ENCODE measurements at places on chromosomes 5 and 9.

- no peak for DNase-seq
Measured at GRCh38 chr5:34028349-34028748, 14.7 kb downstream of the C1QTNF3 start.

- no peak for DNase-seq
Measured at GRCh38 chr5:149206524-149207141, 65.0 kb upstream of the AFAP1L1 start.

- peak; percentile 51 for DNase-seq
Measured at GRCh38 chr5:60687927-60688720, 11.8 kb downstream of the DEPDC1B start.

DNA sequence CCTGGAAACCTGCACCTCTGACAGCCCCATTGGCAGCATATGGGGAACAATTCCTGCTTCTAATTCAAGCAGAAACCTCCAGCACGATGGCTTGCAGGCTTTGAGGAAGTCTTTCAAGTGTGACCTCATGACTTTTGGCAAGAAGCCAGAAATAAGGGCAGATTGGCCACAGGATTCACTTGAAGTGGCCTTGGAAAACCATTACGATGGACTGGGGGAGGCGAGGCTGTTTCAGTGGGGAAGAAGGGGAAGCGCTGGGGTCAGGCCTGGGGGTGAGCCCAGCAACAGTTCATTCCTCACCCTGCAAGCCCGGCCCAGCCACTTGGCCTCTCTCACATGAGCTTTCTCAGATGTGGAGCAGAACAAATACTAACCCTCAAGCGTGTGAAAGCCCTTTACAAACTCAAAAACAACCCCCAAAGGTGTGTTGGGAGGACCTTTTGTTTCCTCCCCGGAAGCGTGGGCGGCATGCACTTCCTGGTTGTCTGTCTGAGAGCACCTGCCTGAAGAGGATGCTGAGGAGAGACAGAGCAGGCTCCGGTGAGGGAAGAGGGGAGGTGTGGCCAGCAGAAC lies 26.9 kb upstream of the EEIG1 start:
- peak; percentile 53 for DNase-seq

- no peak for DNase-seq
Measured at GRCh38 chr5:96143450-96143849, 181.8 kb upstream of the ELL2 start.

- no peak for DNase-seq
Measured at GRCh38 chr5:25516141-25516540, 871.4 kb upstream of the CDH10 start.

DNA sequence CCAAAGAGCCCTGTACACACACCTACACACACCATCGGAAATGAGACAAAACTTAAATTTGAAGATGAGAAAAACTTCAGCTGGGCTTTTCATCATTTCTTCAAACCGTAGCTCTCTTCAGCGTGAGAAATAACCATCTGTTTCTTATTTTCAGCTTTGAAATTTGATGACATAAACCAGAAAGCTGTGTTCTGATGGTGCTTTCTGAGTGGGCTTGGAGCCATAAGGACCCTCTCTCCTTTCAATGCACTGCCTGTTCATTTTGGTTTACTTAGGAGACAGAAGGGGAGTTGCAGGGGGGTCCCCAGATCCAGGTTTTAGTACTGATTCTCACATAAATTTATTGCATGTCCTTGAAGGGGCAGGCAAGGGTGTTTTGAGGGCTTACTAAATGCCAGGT lies 9.5 kb downstream of the FBXO10 start:
- DNase-seq = no peak

DNA sequence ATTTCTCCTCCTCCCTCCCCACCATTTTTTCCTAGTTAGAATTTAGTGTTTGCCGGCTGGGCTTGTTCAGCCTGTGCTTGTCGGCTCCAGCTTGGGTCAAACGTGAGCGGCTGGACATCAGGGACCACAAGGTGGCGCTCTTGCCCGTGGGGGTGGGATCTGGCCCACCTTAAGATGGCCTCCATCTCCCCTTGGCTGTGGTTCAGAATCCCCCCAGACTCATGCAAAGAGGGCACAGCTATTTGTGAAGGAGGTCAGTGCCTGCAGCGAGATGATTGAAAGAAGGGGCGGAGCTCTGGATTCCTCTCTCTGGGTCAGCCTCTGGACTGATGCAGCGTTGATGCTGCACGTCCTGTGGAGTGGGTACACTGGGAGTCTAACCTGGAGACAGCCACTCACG lies 283.3 kb upstream of the TUT7 start:
- DNase-seq = no peak

DNA sequence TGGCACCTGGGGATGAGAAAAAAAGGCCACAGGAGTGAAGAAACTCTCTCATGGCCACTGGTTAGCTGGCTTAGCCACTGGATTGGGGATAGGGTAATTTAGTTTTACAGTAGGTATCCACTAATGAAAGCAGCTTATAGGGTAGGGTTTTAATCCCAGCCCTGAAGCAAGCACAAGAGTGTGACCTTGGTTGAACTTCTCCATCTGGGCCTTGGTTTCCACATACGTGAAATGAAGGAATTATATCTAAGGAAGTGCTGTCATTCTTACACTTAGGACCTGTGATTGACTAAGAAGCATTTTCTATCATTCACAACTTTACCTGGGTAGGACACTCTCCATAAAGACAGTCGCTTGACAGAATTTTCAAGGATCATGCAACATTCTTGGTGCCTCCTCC lies 49.6 kb downstream of the FAT2 start:
- DNase-seq = no peak

- DNase-seq = peak; percentile 47
Measured at GRCh38 chr5:88660947-88661805, 221.8 kb downstream of the MEF2C start.

- DNase-seq = no peak
Measured at GRCh38 chr9:1492156-1492555, 442.0 kb downstream of the DMRT2 start.

DNA sequence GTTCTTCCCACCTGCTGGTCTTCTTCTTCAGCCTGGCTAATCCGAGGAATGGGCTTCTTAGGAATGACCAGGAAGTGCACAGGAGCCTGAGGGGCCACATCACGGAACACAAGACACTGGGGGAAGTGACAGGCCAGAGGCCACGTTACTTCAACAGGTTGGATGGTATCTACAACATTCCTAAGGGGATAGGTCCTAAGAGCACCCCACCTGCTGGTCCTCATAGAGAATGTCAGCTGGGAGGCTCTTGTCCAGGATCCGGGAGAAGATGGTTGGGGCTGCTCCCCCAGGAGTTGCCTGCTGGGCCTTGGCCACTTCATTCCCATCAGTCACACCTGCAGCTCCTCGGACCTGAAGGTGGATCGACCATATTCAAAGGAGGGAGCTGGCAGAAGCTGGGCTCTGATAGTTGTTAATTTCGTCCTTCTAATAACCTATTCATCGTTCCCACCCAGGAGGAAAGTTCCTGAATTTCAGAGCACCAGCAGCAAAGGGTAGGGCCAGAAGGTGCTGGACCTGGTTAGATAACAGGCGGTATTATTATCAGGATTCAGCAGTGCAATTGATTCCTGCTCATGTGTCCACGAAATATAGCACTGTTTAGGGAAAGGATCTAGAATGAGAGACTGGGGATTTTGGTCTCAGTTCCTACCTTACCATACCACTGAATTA lies 1.3 kb downstream of the HINT2 start:
- peak; percentile 21 for DNase-seq

- no peak for DNase-seq
Measured at GRCh38 chr9:114513055-114513958, 8.0 kb upstream of the WHRN start.

- DNase-seq = peak; percentile 31
Measured at GRCh38 chr5:35926389-35927051, 11.9 kb downstream of the CAPSL start.

DNA sequence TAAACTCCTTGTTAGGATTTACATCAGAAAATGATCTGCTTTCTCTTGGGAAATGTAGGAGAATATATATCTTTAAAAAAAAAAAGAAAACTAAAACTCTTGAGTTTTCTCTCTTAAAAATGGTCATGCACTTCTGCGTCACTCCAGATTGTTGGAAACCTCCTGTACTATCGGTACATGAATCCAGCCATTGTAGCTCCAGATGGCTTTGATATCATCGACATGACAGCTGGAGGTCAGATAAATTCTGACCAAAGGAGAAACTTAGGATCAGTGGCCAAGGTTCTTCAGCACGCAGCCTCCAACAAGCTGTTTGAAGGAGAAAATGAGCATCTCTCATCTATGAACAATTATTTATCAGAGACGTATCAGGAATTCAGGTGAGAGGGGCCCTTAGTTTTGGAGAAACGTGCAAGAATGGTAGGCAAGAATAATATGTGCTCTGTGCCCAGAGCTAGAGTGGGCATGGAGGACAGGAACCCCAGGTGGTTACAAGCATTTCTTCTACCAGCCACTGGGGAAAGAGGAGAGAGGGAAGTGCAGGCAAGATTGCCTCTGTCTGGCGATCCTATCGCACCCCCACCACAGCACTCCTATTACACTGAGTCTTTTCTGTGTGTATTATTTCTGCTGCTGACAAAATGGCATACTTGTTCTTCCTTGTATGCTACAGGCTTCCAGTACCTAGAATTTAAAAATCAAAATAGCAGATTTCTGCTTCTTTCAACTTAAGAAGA lies 41.4 kb upstream of the F2R start:
- DNase-seq = no peak

DNA sequence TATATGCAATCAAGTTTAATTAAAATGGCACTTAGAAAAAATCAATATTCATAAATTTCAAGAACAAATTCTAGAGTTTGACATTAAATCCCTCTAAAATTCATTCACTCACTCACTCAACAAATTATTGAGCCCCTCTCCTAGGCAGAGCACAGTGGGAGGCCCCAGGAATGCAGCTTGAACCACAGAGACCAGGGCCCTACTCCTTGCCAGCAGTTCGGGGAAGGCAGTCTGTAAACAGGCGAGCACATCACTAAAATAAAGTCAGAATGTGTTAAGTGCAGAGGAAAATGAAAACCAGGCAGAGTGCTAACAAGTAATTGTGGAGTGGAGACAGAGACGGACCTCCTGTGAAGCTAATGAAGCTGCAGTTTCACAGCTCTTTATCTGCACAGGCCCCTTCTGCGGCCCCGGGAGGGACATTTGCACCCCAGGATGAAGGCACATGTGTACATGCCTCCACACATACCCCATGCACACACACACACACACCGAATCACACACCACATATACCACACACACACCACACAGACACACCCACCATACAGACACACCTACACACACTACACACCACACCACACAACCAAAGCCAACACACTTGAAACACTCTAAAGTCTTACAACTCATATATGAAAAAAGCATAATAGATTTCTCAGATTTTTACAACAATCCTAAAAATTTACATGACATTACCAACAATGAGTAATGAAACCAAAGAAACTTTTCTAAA lies 40.5 kb downstream of the BHMT start:
- no peak for DNase-seq

GRCh38 chr9:33677961-33678360 lies 117.4 kb upstream of the PRSS3 start:
- DNase-seq = no peak

DNA sequence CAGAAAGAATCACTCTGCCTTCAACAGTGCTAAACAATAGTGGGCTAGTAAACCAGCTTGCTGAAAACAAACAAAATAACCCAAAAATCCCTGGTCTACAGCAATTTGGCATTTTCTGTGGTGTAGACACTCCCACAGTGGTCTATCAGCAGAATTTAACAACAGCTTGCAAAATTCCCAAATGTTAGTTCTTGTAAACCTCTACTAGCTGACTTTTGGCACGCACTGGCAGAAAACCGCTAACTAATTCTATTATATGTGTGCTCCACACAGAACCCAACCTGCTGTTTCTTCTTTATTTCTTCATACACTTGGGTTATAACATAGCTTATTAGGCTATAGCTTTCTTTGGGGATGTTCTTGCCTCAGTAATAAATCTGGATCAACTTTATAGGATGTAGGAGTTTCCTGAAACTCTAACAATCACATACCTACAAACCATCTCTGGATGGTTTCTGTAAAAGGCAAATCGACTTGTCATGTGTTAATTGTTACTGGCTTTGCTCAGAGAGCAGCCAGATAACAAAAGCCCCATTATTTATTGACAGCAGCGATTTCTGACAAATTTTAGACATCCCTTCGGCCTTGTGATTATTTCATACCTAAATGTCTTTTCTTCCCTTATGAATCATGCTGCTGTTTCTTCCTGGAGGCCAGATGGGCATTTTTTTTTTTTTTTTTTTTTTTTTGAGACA lies 82.7 kb upstream of the NAA35 start:
- no peak for DNase-seq

DNA sequence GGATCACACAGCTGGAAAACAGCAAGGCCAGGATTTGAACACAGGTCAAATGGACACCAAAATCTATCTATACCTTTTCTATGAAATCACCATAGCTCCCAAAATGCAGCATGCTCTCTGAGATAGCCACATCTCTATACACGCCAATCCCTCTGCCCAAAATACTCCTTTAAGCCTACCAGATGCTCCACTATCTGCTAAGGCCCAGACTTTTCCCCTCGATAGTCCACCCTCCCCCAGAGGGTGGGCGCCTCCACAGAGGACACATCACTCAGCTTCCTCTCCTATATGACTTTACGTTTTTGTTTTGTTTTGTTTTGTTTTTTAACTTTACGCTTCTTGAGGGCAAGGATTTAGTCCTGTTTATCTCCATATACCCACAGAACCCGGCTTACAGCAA lies 46.8 kb downstream of the MTMR12 start:
- DNase-seq = no peak

DNA sequence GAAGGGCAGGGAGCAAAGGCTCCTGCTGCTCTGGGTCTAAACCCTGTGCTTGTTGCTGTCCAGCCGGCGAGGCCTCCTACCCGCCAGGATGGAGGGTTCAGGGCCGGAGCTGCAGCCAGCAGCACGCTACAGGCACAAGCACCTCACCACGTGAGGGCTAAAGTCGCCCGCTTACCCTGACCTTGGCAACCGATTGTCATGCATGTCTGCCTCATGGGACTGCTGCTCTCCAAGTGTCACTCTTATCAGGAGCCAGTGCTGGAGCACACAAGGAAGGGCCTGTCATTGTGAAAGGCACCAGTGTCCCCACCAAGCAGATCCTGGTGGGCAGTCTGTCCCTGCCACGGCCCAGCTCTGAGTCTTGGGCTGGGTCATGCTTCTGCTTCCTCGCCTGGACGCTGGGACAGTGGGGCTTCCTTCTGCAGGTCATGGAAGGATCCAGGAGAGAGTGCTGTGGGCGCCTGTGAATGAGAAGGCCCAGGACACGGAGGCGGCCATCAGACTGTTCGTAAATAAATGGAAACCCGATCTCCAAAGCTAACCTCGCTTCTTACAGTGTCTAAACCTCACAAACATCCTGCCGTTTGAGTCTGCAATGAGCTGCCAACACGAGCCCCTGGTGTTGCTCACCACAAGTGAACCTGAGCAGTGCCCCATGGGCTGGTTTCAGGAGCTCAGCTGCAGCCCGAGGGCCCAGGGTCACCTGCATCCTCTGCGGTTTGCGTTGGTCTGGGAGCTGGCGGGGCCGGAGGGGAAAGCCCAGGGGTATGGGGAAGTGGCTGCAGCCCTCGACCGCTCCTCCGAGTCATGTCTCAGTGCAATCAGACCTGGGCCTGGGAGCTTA lies 58.2 kb upstream of the RXRA start:
- DNase-seq = no peak

- DNase-seq = no peak
Measured at GRCh38 chr5:124580925-124581737, 165.3 kb downstream of the ZNF608 start.

GRCh38 chr5:159359408-159359807 lies 29.1 kb upstream of the IL12B start:
- no peak for DNase-seq
